ENCODE measurements at places on chromosomes 12 and 14.

DNA sequence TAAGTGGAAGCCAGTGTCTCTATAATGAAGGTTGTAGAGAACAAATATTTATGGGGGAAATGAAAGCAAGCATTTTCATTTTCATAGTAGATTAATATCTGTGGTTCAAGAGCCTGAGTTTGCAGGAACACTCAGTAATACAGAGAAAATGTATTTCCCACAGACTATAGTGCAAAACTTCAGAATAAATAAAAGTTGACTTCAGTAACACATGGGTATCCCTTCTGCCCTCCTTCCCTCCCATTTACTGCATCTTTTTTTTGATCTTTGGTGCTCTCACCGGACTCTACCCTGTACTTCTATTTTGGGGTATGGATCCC, 75.3 kb upstream of the AMN1 start:
- no peak for DNase-seq

- no peak for DNase-seq
Observed at GRCh38 chr14:22888662-22889061, 5.6 kb downstream of the REM2 start.

DNA sequence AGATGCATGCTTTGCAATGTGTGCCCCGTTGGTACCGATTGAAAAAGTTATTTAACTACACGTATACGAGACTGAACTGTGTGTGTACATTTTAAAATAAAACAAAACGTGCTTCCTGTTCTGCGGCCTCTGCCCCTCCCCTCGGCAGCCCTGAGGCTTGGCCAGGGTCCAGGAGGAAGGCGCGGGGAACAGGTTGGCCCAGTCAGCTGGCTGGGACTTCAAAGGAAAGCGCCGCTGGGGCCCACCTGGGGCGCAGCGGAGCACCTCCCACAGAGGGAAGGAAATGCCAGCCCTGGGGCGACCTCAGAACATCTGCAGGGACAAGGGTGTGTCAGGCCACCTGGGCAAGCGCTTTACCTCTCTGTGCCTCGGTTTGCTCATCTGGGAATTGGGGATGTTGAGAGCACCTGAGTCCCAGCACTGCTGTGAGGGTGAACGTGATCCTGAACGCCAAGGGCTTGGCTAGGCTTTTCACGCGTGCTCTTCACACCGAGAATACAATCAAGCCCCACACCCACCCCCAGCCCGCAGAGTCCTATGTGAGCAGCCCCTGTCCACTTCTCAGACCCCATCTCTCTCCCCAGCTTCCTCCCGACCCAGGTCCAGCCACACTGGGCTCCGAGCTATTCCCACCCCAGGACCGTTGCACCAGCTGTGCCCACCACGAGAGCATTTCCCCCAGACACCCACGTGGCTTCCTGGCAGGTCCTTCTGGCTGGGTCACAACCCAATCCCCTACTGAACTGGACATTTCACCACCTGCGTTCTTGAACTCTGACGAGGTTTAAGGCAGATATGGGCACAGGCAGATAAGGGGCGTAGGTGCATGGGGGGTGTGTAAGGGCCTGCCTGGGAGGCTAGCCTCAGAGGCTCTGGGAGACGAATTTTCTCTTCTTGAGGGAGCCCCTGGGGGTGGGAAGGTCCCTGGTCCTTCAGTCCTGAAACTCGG, 41.9 kb upstream of the NCOR2 start:
- peak; percentile 76 for DNase-seq

DNA sequence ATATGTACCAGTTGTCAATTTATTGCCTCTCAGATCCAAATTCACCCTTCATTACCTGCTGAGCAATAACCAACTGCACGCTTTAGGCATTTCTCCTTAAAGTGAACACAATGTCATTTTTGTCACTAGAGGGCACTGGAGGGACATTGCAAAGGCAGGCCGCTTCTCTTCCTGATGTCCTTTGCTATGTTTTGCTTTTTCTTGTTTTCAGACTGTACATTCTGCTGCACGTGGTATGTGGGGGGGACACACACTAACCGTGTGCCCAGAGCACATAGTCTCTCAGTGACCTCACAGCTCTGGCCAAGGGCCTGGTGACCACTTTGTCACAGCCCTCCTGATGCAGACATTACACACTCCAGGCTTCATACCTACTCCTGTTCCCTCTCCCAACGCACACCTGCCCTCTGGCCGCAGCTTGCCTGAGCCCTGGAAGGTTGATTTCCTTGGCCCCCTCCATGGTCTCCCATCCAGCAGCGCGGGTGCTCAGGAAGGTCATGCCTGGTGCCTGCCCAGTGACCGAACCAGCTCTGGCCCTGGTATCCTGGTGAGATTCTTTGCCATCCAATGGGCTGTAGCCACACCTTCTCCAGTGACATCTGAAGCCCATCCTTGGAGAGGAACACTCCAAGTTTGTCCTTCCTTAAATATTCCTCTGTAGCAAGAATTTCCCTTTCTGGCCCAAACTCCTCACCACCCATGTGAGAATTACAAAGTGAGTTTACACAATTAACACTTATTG, 39.9 kb downstream of the MYO1H start:
- no peak for DNase-seq

GRCh38 chr12:66119229-66119869, 11.2 kb downstream of the LLPH start:
- no peak for DNase-seq

DNA sequence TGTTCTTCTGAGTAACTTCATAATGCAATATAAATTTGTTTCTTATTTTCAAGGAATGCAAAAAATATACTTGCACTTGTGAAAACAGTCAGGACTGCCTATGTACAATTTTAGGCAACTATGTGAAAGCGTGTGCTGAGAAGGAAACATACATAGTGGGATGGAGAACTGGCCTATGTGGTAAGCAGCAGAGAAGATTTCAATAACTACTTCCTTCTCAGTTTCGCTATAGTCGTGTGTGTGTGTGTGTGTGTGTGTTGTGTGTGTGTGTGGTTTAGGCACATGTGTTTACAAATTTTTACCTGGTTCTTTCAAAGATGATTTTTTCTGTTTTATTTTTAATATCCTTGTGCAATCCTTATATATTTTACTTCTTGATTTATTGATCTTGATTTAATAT, 211.8 kb downstream of the LRRK2 start:
- no peak for DNase-seq

DNA sequence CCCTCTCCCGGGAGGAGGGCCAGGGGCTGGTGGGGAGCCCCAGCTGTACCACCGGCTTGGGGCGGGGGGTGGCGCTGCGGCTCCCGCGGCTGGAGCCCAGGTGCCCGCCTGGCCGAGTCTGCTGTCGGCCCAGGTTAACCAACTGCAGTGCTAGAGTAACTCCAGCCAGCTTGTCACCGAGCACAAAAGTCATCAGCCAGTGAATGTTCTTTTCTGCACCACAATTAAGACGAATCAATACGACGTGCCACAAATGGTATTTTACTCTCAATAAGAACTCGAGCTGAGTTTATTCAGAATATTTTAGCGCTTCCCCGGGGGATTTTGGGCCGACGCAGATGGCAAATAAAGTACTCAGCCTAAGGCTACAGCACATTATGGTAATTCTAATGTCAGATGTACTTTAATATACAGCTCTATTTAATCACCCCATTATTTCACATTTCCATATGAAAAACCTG, 83.2 kb downstream of the BCL11B start:
- no peak for DNase-seq

DNA sequence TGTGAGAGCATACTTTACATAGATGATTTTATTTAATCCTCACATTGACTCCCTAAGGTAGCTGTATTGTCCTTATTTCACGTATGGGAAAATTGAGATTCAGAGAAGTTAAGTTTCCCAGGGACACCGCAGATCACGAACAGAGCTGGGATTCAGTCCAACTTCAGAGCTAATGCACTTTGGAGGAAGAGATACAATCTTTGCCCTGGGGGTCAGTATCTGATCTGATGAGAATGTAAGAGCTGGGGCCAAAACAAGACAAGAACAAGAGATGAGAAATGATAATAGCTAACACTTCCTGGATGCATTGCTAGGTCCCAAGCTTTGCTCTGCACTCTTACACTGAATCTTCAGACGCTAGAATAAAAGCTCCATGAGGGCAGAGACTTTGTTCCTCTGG, 6.0 kb upstream of the CSAD start:
- no peak for DNase-seq
